ENCODE measurements at places on chromosomes 4 and X.

- DNase-seq, result no peak
Measured at GRCh38 chr4:55269995-55270394, 76.0 kb upstream of the SRD5A3 start.

DNA sequence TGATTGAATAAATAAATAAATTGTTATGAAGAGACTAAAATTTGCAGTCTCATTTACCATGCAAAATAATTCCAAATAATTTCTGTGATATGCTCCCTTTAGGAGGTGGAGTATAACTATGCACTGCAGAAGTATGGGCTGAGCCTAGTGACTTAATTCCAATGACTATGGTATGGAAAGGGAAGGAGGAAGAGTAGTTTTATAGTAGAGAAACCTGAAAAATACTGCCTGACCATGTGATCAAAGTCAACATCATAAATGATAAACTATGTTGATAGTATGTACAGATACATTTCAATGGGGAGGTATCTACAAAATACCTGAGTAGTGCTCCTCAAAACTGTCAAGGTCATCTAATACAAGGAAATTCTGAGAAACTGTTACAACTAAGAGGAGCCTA, 14.6 kb downstream of the CXCL8 start:
- no peak for DNase-seq

DNA sequence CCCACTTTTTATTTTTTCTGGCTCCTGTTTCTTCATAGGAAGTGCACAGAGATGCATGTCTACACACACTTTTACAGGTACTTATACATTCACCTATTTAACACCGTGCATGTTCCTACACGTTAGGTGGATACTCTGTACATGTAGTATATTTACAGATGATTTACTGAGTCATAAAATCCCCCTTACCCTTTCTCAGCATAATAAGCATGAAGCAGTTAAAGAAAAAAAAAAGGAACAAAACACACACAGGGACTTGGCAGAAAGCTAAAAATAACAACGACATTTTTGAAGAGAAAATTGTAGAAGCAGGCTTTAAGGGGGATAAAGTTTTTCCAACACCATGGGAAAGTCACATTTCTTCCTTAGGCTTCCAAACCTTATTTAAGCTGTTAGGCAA, 96.4 kb upstream of the IQCM start:
- DNase-seq, result no peak

DNA sequence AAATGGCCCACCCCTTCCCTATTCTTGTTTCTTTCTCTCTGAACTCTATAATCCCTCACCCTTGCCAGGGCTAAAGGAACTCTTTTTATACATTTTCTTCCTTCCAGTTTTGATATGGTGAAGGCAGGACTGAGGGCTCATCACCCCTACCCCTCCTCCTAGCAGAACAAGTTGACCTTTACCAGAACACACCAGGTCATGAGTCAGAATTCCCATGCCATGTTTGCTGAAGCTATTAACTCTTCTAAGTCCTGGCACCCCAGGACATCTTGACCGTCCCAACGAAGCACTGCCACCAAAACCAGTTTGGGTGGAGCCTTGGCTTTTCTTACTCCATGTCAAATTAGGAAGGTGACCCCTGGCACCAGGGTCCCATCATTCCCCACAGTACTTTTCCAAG, 57.5 kb upstream of the DYNLT3 start:
- DNase-seq, result no peak

- DNase-seq, result no peak
Measured at GRCh38 chrX:79182071-79182470, 37.6 kb downstream of the GPR174 start.

- no peak for DNase-seq
Measured at GRCh38 chr4:41360921-41361793, 104.4 kb downstream of the UCHL1 start.

- no peak for DNase-seq
Measured at GRCh38 chrX:20414762-20415445, 148.2 kb upstream of the RPS6KA3 start.

DNA sequence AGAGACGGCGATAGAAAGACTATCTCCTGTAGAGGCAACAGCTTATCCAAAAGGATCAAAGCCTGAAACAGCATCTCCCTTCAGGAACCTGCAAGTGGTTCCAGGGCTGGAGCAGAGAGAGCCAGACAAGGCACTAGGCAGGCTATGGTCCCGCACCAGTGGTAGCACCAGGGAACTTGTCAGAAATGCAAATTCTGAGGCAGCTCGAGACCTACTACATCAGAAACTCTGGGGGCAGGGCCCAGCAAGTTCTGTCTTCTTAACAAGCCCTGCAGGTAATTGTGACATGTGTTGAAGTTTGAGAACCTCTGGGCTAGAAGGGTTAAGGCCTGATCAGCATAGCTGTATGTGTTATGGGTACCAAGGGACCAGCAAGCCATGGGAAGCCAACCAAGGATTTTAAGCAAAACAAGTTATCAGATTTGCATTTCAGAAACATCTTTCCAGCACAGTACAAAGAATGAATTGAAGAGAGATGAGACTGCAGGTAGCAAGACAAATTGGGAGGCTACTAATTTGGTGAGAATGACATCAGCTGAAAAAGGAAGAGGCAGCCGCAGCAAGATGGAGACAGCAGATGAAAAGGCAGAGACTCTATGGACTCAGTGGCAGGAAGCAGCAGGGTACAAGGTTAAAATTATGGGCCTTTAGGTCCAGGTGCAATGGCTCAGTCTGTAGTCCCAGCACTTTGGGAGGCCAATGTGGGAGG, 139.7 kb downstream of the TSPAN5 start:
- DNase-seq, result no peak

DNA sequence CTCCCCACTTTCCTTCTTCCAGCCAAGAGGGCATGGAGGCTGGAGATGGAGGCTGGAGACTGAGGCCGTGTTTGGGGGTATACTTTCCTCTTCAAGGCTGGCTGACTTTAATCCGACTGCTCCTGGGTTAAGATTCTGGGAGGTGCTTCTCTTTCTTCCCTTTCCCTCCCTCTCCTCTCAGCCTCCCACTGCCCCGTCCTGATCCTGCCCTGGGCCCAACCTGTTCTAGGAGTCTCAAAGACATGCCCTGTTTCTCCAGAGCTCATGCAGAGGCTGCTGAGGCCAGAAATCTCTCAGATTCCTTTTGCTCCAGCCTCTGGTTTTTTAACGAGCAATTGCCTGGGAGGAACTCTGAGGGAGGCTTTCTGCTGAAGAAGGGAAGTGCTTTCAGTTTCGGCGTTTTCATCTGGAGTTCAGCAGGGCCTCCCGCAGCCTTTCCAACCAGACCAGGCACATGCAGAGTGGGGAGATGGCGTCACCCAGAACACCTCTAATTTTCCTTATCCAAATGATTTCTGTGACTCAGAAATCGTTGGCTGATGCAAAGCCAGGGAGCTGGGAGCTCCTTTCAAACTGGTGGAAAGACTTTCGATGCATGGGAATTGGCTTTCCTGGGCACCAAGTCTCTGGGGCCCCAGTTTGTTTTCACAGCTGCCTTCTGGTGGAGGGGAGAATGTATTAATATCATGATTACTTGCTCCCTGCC, 34.5 kb upstream of the FAM9C start:
- peak; percentile 9 for DNase-seq

DNA sequence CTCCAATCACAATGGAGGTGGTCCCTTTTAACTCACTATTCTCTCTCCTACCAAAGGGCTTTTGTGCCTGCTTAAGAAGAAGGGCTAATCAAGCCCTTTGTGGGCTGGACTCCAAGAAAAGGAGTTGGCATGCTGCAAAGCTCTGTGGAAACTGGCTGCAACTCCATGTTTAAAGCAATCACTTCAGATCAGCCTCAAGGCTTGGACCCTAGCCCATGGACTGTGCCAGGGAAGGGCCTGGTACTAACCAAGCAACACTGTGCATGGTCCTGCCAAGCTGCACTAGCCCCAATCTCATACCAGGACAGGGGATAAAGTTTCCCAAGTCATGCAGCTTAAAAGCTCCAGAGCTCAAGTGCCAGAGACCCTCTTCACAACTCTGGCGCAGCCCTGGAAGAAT, 86.7 kb downstream of the ATP8A1 start:
- no peak for DNase-seq

- no peak for DNase-seq
Measured at GRCh38 chrX:43643662-43644061, 12.4 kb upstream of the MAOA start.

DNA sequence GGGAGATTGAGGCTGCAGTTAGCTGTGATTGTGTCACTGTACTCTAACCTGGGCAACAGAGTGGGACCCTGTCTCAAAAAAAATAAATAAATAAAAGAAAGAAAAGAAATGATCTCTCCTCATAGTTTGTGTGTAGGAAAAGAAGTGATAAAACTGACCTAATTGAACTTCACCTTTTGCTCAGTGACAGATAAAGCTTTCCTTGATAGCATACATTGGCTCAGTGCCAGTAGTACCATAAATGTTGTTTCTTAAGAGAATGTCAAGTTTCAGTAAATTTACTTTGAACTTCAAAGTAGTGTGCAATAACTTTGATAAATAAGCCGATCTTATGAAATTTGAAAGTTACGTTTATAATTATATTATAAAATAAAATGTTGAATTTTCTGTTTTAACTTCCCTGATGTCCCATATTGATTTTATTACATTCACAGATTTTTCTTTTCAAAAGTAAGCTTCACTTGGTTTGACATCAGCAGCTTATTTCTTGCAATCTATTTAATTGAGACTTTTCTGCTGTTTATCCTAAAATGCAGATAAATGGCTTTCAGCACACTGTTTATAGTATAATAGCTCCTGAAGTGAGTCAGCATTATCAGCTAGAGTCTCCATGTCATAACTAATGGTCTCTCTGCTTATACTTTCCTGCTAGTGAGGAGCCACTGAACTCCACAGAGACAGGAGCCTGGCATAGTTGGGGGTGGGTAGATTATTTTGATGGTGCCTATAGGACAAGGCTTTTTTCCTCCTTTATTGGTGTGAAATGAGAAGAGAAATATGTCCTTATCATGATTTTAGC, 330.1 kb downstream of the BMPR1B start:
- DNase-seq, result no peak

GRCh38 chr4:144969821-144970220, 128.2 kb downstream of the ANAPC10 start:
- DNase-seq, result no peak

GRCh38 chr4:173652283-173652931, 122.4 kb upstream of the HAND2 start:
- DNase-seq, result no peak

- DNase-seq, result no peak
Measured at GRCh38 chr4:136893573-136893972, 638.7 kb downstream of the PCDH18 start.

DNA sequence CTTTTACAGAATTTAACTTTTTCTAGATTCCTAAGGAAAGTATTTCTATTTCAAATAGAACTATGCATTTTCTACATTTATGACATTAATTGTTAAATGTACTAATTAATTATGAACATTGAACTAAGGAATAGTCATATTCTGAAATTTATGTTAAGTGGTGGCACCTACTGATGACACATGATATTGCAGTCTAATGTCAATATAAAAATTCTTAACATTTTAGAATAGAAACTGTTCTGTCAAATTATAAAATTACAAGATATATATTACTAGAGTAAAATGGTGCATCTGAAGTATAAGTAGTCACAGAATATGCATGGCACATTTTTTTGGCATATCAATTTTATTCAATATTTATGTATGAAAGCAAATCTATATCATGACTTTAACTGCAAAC, 40.2 kb upstream of the NDNF start:
- no peak for DNase-seq

GRCh38 chrX:129403974-129404669, 119.2 kb downstream of the SMARCA1 start:
- no peak for DNase-seq

DNA sequence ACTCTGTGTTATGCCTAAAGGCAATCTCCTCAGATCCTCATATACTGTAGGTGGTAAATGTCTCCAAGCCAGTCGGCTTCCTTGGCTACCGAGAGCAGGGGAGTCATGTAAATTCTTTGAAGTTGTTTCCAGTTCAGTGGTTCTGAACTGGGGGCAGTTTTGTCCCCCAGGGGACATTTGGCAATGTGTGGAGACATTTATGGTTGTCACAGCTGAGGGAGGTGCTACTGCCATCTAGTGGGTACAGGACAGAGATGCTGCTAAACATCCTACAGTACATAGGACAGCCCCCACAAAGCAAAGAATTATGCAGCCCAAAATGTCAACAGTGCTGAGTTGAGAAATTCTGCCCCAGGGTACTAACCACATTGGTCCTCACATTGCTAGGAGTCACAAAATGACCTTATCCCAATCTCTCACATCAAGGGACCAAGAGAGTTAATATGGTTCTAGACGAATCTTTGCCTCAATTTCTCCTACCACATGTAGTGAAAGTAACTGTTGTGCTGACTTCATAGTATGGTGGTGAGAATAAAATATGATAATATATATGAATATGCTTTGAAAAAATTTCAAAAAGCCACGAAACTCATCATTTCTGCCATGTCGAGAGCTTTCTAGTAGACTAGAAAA, 104.4 kb upstream of the ARHGAP24 start:
- DNase-seq, result no peak

DNA sequence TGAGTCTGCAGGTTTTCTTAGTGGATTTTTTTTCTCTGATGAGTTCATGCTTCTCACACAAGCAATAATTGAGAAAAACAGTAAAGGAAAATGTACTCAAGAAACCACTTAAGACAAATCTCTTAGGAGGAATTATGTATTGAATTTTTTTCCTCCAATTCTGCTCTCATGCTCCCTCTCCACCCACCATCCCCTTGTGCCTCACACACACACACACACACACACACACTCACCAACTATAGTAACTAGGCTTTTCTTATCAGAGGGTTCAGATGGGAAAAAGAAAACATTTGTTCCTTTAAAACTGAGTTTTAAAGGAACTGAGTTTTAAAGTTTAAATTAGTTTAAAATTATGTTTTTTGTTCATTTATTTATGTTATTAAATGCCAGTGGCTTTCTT, 47.0 kb upstream of the ANXA10 start:
- no peak for DNase-seq

DNA sequence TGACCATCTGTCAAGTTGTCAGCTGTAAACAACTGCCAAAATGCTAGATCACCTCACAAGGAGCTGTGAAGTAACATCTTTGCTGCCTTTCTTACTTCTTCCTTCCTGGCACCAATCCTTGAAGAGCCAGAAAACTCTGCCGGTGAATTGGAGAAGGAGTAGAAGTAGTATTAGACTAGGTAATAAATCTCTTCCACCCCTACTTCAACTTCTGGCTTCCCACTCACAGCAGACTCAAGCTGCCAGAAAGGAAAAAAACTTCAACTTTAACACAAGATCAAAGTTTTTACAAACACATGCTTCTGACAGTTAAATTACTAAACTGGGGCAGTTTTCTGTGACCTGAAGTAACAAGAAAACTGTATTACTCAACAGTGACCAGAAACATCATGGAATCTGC, 164.7 kb upstream of the SLC7A11 start:
- DNase-seq, result peak; percentile 51

DNA sequence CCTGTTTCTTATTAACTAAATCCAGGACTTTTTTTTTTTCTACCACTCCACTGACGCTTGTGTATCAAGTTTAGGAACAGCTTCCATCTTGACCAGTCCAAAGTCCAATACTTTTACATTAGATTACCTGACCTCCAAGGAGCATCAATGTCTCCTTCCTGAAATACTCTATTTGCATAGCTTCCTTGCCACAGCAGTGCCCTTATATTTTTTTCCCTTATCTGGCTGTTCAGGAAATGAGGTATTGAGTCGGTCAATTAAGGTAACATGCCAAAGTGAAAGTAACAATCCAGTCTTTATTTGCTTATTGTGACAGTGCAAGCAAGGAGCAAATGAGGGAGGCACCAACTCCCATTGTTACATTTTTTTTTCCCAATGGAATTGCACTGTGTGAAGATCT, 730.8 kb upstream of the NDST4 start:
- DNase-seq, result no peak

- DNase-seq, result no peak
Measured at GRCh38 chr4:8280876-8281440, 11.4 kb downstream of the HTRA3 start.

- no peak for DNase-seq
Measured at GRCh38 chr4:150021483-150021882, 56.8 kb upstream of the DCLK2 start.
